ENCODE measurements at places on chromosomes 4 and X.
A peak's percentile ranks its signal among the peaks of the same experiment; 100 is the strongest.

GRCh38 chr4:1315836-1316536, 26.3 kb downstream of the MAEA start:
- DNase-seq, result no peak

GRCh38 chr4:36111172-36111571, 133.1 kb downstream of the ARAP2 start:
- DNase-seq, result no peak

DNA sequence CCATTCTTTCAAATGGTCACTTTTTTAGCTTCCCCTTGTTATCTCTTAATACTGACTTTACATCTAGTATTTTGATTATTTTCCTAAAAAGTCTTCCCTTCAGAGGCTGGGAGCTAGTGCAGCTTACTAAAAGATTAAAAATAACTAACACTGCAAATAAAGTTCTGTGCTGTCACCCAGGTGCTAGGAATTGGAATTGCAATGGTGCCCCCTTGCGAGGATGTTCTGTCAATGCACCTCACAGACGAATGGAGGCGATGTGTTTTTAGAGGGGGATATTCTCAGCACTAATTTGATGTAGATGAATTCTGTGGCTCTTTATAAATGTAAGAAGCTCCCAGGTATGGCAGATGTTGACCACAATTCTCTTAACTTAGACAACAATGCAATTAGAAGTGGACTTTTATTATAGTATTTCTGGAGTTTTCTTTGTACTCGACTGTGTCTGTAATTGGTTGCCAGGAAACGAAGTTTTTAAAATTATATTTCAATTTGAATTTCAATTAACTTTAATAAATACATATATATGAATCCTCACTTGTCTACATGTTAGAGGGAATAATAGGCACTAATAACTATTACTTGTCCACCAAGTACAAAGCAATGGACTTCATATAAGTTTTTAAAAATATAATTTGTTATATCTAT, 22.0 kb upstream of the SMIM31 start:
- DNase-seq, result peak; percentile 26

- no peak for DNase-seq
These were observed 24.9 kb upstream of the SULT1B1 start for GRCh38 chr4:69785211-69785831.

DNA sequence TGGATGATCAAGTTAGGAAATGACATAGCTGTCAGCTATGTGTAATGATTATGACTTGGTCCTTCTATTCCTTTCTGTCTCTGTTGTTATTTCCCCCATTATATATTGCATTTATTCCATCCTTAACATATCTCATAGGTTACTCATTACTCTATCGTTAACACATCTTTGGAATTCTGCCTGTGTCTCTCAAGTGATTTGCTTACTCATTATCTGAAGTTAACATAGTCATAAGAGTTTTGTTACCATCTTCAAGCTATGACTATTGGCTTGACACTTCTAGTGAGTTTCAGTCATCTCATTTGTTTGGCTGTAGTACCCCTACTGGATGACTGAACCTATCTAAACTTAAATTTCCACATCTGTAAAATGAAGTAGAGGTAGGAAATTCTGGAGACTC, 286.1 kb upstream of the PPP1R2C start:
- DNase-seq, result no peak

DNA sequence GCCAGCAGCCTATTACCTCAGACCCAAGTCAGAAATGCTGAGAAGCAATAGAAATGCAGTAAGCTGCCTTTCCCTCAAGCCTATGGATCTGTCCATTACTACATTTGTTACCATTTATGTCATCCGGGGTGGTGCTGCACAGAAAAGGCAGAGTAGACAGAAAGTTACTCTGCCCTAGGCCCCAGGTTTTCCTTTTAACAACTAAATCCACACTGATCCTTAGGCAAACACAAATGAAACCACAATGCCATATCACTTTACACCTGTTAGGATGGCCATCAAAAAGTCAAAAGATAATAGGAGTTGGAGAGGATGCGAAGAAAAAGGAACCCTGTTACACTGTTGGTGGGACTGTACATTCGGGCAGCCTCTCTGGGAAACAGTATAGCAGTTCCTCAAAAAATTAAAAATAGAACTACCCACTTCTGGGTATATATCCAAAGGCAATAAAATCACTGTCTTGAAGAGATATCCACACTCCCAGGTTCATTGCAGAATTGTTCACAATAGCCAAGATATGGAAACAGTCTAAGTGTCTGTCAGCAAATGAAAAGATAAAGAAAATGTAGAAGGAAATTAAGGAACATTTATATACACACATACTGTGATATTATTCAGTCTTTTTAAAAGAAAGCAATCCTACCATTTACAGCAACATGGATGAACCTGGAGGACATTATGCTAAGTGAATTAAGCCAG, 186.3 kb downstream of the NWD2 start:
- DNase-seq, result no peak

DNA sequence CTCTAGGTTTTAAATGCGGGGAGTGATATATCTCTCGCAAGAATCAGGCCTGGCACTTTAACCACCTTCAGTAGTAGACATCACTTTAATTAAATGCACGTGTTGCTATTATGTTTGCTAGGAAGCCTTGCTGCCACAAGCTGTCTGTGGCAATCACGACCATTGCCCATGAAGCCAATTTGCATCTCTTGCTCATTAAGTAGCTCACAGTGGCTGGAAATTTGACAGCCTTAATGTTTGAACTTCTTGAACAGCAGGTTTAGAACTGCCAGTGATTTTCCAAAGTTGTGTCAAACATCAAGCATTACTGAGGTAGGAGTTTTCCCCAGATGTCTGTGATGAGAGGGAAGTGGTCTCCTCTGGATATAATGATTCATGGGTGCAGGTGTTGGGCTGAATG, 642.3 kb upstream of the CPEB2 start:
- no peak for DNase-seq

- DNase-seq, result no peak
These were observed 25.9 kb downstream of the LIAS start for GRCh38 chr4:39484582-39485272.

DNA sequence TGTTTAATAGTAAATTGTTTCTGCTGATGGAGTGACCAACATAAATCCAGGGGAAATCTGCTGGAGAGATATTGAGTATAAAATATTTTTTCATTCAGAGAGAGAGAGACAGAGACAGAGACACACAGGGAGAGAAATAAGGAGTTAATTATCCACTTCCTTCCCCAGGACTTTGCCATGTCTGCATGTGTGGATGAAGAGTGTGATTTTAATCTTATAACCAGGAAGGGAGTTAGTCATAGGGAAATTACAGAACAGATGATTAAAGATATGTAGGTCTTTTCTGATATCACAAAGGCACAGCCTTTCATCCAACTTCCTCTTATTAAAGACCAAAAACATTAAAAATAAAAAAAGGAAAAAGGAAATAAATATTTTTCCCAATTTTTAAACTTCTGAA, 526.3 kb downstream of the SPRY1 start:
- DNase-seq, result no peak

DNA sequence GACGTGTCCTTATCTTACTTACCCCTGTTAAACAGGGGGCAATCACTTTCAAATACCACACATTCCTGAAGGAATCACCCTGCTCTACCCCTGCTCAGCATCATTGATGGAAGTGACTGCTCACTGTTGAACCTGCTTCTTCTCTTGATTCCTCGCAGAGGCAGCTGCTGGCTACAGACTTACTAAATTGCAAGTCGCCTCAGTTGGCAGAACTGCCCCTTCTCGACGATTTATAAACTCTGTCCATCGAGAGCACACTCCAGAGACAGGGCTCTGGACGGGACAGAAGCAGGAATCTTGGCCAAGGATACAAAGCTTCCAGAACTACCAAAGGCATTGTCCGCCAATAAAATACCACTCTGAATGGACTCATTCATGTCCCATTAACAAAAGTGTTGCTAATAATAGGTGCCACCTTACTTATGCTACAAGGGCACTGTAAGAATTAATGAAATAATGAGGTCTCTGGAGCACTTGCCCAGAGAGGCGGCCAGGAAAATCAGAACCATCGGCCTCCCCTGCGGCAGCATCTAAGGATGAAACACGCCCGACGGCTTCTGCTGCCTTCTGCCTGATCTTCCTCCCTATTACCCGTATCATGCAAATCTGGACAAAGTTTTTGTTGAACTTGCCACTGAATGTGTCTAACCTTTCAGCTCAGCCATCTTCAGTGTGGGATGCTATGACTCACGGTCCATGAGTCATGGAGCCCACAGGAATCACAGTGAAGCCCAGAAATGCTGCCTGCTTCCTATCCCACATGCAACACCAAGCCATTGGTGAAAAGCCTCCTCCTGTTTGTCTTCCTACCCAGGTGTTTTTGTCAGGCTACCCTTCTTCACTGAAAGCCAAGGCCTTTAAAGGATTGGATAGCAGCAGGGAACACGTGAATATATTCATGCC, 164.9 kb downstream of the MAML3 start:
- DNase-seq, result no peak

DNA sequence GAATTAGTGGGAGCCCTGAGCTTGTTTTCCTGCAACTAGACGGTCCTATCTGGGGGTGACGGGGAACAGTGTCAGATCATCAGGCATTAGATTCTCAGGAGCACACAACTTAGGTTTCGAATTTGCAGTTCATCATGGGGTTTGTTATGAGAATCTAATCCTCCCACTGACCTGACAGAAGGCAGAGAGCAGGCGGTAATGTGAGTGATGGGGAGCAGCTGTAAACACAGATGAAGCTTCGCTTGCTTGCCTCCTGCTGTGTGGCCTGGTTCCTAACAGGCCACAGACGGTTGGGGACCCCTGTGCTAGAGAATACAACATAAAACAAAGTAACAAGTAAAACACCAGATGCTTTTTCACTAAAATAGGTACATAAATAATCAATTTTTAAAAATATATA, 86.2 kb upstream of the BLTP1 start:
- no peak for DNase-seq

- no peak for DNase-seq
These were observed 80.1 kb downstream of the ANAPC4 start for GRCh38 chr4:25457053-25457715.

DNA sequence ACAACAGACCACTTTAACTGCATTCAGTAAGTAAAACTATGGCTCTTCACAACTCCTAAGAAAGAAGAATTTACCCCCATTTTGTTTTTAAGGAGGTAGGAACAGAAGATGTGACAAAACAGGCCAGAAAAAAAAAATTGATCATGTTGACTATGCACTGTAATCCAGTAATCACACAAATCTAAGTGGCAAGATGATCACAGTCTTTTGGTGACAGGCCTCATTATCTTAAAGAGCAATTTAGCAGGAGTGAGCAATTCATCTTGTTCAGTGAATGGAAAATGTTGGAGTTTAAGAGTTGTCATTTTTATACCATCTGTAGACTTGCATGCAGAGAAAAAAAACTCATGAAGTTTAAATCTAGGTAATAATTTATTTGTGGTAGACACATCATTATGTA, 115.1 kb downstream of the SLC39A8 start:
- no peak for DNase-seq

DNA sequence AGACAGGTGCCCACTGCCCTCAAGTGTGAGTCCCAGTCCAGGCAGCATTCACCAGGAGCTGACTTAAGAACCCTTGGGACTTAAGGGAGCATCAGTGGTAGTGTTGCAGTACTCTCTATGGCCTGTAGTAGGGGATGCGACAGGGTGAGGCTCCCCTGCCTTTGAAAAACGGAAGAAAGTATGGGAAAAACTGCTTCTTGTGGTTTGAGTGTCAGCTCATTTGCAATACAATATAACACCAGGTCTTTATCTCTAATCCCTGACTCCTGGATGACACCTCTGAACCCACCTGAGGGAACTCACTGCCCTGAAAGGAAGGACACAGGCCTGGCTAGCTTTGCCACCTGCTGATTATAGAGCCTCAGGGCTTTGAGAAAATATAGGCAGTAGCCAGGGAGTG, 176.0 kb downstream of the SMARCA1 start:
- no peak for DNase-seq

DNA sequence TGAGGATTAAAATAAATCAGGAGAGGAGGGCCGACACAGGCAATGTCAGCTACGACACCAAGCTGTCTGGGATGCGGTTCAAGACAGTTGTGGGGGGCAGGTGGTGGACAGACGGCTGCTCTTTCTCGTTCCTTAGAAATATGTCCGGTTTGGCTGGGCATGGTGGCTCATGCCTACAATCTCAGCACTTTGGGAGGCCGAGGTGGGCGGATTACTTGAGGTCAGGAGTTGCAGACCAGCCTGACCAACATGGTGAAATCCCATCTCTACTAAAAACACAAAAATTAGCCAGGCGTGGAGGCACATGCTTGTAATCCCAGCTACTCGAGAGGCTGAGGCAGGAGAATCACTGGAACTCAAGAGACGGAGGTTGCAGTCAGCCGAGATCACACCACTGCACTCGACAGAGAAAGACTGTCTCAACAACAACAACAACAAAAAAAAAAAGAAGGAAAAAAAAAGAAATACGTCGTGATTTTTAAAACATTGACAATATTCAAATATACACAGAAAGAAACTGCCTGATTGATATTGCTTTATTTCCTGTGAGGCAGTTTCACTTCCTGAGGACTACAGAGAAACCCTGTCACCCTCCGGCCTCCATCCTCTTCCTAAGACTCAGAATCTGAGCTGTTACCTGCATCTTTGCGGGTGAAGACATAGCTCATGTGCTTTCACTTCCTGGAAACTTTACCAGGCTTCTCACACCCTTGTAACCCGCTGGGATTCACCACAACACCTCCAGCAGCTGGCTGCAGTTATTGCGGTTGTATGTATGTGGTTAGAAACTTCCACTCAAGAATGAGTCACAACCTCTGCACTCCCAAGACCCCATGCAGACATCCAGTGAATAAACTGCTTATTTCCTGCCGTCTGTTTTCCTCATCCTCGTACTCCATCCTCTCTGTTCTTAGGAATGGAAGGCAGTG, 63.8 kb upstream of the STS start:
- DNase-seq, result peak; percentile 49

GRCh38 chrX:37000140-37000539, 8.0 kb upstream of the FAM47C start:
- no peak for DNase-seq

DNA sequence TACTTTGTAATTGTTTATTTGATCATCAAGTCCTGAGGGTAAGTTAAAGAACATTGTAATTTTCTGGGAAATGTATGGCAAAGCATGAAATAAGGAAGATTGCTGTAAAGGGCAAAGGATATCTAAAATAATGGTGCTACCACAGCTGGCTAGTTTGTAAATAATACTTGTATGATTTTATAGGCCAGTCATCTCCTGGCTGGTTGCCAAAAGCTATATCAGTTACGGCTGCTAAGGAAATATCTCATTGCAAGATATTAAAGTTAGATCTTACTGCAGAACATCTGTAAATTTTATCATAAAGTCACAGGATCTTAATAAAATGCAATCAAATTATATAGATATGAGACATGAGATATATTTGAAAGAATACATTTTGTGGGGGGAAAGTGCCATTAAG, 150.8 kb upstream of the CXCL13 start:
- no peak for DNase-seq

- DNase-seq, result no peak
These were observed 405.3 kb upstream of the FAT1 start for GRCh38 chr4:187128976-187129375.
